NCI-H748 treated with DMSO at 0.1 percent for 48 hours (cell line): ENCODE measurements at places on chromosomes 6 and 20.
A peak's percentile ranks its signal among the peaks of the same experiment; 100 is the strongest.

- DNase-seq: no peak
These were observed 9.2 kb upstream of the MAS1L start for GRCh38 chr6:29496961-29497360.

GRCh38 chr20:35972462-35972861, 4.1 kb downstream of the CNBD2 start:
- no peak for DNase-seq

DNA sequence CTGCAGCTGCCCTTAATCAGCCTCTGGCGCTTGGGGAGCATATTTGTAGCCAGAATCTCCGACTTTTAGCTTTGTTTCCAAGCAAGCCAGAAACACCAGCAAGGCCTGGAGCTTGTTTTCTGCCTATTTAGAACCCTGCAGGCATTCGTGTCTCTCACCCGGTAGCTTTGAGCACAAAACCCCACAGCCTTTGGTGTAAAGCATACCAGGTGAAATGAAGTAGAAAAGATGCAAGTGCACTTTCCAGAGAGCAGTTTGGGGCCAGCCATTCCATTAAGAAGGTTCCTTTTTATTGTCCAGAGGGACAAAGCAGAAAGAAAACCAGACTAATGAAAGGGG, 736 bp downstream of the FAM217B start:
- no peak for DNase-seq

DNA sequence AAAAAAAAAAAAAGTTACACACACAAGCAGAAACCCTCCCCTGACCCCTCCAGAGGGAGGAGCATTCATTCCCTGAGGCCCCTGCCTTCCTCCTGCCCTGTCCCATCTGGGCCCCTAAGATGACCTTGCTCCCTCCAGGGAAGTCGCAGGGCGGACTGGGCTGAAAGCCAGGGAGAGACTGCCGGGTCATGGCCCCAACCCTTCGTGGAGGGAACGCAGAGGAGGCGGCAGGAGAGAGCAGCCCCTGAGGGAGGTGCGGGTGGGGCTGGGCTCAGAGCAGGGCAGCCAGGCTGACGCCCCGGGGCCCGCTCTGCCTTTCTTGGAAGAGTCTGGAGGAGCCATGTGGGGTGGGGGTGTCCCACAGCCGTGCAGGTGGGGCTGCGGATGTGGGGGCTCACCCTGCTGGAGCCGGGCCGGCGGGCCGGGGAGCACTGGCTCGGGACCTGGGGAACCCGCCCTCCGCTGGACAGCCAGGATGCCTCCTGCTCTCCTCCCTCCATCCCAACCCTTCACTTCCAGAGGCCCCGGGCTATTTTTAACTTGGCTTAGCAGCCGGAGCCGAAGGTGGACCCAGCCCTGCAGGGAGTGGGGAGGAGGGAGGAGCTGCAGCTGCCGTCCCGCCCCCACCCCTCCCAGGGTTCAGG, 15.0 kb upstream of the ABHD16B start:
- no peak for DNase-seq

DNA sequence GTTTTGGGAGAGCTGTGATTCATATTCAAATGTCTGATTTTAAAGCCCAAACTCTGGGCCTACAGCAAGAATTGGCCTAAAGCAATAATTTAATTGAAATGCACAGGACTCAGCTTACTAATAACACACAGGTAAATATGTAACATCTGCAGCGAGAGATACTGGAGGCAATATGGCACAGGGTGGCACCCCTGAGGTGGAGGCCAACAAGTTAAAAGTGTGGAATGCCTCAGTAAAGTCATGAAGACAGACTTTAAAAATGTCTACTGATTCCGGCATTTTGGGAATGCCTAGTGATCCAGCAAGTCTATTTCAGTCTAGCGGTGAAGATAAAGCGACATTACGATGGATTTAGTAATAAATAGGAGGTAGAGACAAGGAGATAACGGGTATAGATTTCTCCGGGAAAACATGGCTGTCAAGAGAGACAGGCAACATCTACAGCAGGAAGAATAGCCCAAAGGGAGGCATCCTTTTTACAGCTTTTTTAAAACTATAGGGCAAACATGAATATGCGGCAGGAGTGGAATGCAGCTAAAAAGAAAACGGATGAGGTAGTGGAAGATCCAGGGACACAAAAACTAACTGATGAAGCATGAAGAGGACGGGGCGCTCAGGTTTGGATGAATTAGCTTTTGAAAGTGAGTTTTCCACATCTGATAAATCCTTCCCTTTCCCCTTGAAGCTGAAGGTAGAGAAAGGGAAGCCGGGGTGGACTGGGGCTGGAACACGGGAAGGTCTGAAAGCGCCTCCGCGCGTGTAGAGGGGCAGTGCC, 1.2 kb downstream of the NANP start:
- no peak for DNase-seq

DNA sequence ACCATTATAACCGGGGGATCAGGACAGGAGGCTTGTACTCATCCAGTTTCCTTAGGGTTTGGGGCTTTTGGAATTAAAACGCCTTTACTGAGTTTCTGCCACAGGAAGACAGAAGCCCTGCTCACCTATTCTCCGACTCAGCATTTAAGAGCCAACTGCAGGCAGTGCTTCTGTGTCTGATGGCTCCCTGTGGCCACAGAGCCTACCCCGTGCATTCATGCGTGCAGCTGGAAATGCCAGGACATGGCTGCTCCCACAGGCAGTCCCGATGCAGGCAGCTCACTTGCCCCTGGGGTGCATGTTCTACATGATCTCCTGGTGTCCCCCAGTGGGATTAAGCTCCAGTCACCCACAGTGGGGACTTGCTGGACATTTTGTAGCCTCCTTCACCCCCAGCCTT, 22.2 kb downstream of the ZNF831 start:
- no peak for DNase-seq

- DNase-seq: peak; percentile 78
These were observed 18.0 kb upstream of the CSNK2A1 start for GRCh38 chr20:561437-562231.

- no peak for DNase-seq
These were observed 256.6 kb downstream of the RFPL4B start for GRCh38 chr6:112603726-112604125.

DNA sequence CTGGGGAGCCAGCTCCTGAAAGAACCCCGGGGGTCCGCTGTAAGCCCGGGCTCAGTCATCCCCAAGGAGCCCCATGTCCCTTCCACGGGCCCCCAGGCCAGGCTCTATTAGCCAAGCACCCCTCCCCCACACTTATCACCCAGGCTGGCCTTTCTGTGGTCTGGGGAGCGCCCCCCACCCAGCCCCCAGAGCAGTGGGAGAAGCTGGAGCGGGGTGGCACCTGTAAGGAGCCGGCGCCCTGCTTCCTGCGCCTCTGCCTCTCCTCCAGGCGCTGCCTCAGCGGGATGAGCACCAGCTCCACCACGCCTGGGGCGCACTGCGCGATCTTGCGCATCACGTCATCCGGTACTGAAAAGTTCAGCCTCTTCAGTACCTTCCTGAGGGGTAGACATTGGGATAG, 2.3 kb downstream of the SPEF1 start:
- no peak for DNase-seq

DNA sequence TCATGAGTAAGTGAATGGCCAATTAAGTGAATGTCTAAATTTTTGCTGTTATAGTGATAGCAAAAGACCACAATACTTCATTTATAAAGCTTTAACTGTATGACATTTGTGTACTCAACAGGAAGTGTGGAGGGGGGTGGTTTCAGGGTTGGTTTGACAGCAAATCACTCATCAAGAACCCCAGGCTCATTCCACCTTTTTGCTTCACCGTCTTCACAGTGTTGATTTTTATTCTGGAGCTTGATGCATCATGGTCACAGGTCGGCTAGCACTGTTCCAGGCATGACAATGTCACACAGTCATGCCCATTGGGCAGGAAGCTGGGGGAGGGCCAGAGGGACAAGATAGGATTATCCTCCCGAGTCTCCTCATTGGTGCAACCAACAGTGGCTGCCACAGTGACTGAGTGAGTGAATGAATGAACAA, 75.0 kb downstream of the MDGA1 start:
- DNase-seq: no peak

DNA sequence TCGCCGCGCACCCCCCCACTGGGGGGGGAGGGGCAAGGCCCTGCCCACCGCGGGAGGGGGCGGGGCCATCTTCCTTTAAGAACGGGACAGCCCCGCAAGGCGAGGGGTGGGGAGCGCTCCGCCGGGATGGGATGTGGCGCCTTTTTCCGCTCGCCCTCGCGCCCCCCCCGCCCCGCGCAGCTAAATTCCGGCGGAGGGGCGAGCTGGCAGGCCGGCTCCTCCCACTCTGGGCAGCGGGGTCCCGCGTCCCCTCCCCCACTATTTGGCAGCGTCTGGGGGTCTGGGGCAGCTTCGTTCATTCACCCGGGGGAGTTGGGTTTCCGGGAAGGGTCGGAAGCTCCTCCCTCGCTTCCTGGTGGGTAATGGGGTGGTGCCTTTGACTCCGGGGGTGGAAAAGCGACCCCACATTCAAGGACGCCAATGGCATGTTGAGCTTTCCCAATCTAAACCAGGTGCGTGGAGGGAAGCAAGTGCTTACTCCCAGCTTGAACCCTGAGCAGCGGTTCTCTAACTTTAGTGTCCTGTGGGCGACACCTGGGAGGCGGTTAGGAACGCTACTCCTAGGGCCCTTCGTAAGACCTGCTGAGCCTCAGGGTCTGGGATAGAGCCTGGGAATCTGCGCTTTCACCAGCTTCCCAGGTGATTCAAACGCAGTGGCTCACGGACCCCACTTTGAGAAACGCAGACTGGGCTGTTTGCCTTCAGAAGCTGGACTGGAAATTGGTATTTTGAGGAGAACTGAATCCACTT, 927 bp downstream of the ASXL1 start:
- DNase-seq: peak; percentile 11

- DNase-seq: no peak
These were observed 9.2 kb upstream of the BPIFB6 start for GRCh38 chr20:33022289-33022688.

DNA sequence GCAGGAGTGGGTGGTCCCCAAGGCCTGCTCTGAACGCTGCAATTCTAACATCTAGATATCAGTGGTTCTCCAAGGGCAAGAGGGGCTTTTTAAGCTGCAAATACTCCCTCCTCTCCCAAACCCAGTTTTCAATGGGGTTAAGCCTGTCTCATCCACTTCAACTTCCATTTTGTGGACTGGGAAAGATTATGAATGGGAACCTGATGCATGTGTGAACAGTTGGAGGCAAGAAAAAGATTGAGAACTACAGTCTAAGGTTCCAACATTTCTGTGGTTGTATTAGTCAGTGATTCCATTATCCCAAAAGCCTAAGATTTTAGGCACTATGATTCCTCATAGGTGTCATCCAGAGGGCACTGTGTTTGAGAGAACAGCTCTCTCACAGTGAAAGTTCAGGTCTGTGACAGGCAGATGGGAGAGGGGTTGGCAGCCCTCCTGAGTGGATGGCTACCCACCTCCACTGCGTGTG, 53.7 kb downstream of the HNF4A start:
- DNase-seq: no peak

DNA sequence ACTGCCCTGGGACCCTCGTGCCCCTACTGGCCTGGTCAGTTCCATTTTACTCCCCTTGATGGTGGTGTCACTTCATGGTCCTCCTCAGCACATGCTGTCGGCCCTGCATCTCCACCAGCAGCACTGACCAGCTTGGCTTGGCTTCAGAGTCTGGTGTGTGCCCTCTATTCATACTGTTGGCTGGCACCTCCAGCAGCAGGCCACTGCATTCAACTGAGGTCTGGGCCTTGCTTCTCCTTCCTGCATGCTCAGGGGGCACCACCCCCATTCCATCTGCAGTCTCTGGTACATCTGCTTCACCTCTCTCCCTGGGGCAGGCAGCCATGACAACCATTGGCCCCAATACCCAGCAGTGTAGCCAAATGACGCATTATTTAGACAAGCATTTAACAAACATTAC, 155.9 kb downstream of the SLC24A3 start:
- DNase-seq: no peak

- no peak for DNase-seq
These were observed 486.5 kb downstream of the RFPL4B start for GRCh38 chr6:112833581-112834131.

DNA sequence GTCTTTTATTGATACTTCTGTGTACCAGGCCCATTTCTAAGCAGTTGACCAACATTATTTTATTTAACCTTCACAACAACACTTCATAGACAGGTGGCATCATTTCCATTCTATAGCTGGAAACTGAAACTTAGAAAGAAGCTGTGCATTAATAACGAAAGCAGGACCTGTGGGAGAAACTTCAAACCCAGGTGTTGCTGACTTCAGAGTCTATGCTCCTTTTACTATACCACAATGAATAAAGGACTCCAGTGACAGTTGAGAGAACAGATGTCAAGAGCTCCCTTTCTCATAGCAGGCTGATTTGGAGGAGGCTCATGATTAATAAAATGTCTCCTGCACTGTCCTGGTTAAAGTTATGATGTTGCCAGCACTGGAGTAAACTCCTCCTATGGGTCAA, 56.6 kb upstream of the POU3F2 start:
- no peak for DNase-seq

DNA sequence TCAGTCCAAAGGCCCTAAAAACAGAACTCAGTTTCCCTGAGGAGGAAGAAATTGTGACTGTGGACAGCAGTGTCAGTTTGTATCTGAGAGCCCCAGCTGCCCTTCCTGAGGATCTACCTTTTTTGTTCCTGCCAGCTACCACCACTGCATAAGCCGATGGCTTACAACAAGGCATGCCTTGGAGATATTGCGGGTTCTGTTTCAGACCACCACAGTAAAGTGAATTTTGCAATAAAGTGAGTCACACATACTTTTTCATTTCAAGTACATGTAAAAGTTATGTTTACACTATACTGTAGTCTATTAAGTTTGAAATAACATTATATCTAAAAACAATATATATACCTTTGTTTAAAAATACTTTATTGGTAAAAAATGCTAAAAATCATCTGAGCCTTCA, 9.6 kb upstream of the CST3 start:
- DNase-seq: no peak

DNA sequence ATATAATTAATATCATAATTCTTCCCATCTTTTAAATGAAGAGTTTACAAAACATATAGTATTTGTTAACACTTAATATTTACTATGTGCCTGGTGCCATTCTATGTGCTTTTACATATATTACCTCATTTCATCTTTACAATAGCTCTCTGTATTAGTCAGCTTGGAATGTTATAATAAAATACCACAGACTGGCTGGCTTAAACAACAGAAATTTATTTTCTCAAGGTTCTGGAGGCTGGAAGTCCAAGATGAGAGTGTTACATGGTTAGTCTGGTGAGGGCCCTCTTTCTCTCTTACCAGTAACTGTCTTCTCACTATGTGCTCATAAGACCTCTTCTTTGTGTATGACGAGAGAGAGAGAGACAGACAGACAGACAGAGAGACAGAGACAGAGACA, 110.2 kb downstream of the NKAIN2 start:
- DNase-seq: no peak

- DNase-seq: no peak
These were observed 29.2 kb downstream of the SLC35A1 start for GRCh38 chr6:87501809-87502572.

GRCh38 chr20:58048096-58048702, 180.3 kb downstream of the ANKRD60 start:
- no peak for DNase-seq

- no peak for DNase-seq
These were observed 5.7 kb upstream of the TMEM30A start for GRCh38 chr6:75290136-75290945.
